ENCODE measurements at places on chromosomes 2 and 18. TPM values are rescaled to one million over a fixed set of nuclear protein-coding genes. Genes with fewer than 3 reads are reported as not detected.

RNF125 gene
- 2.2 TPM for total RNA-seq

SPP2 gene
- total RNA-seq = not detected

ARID5A gene
- 6.0 TPM for total RNA-seq

IL36G gene
- not detected for total RNA-seq

IL18R1 gene
- not detected for total RNA-seq

DNA sequence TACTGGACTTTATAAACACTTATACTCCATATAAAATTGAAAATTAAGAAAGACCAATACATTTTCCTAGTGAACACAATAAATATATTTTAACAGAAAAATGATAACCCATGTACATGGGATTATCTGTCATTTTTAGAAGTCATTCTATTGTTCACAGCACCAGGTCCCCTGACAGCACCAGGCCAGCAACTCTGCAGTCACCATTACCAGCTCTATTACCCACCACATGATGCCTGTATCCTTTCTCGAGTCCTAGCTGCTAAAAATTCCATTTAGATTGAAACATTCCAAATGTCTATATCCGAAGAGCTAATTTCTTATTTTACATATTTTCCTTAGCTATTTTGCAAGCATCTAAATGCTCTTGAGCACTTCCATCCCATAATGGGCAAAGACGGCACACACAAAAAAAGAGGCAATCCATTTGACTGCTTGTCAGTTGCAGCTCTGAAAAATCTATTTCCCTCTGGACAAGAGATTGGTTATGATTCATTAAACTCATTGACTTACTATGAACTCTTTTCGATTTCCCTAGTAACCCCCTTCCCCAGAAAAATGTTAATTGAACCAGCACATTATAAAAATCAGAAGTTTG is 336.9 kb downstream of the RIT2 start:
- DNase-seq = no peak

- no peak for DNase-seq
Observed at GRCh38 chr18:44652722-44653121, 28.0 kb upstream of the SETBP1 start.

- no peak for DNase-seq
Observed at GRCh38 chr2:96869281-96869821, 529 bp downstream of the SEMA4C start.

- no peak for DNase-seq
Observed at GRCh38 chr2:239834143-239834542, 191.0 kb downstream of the NDUFA10 start.

GRCh38 chr2:171316755-171317337 is 116.9 kb downstream of the METTL8 start:
- no peak for DNase-seq

GRCh38 chr2:17593841-17594491 is 53.5 kb downstream of the VSNL1 start:
- no peak for DNase-seq

GRCh38 chr2:96233880-96234316 is 25.3 kb upstream of the STARD7 start:
- DNase-seq = peak; percentile 84

DNA sequence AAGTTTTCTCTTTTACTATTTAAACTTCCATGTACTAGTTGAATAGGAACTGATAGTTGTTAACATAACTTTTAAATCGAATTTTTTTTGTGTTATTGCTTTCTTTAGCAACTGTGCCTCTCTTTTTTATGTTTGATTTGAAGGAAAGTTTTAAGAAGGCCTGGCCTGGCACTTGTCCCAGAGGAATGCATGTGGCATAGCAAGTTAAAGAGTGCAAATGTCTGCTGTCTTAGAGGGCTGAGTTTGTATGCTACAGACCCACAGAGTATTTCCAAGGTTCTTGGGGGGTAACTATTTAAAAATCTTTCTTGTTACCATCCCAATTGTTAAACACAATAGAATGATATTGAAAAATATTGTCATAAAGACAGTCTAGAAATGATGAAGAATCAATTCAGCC is 47.0 kb downstream of the MTCL1 start:
- DNase-seq = no peak

DNA sequence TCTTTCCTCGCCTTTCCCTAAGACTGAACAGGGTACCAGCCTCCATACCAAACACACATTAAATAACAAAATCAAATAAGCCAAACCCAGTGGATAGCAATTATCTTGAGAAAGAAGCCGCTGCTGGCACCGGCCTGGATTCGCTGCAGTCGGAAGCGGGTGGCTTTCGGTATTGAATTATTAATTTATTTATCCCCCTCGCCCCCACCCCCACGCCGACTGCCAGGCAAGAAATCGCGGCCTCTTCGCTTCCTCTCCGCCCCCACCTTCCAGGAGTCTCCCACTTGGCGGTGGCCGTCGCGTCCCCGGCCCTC is 370 bp upstream of the ZNF804A start:
- no peak for DNase-seq
